Bronchus fibroblast of lung (primary cell): ENCODE measurements at places on chromosomes 6 and 20. TPM values are rescaled to one million over a fixed set of nuclear protein-coding genes. Genes with fewer than 3 reads are reported as not detected.

The NRM gene
- total RNA-seq, result 21.0 and 24.1 TPM in 2 replicates

The SEL1L2 gene
- not detected in 2 replicates for total RNA-seq

The DST gene
- 63.4 and 63.9 TPM in 2 replicates for total RNA-seq

The SAPCD1 gene
- 3.2 and 5.8 TPM in 2 replicates for total RNA-seq

The CD24 gene
- 0.17 and 0.59 TPM in 2 replicates for total RNA-seq

The C6orf58 gene
- total RNA-seq, result not detected in 2 replicates

The KIAA1755 gene
- 0.89 and 1.5 TPM in 2 replicates for total RNA-seq

The PRR18 gene
- total RNA-seq, result not detected in 2 replicates

The TGM3 gene
- not detected in 2 replicates for total RNA-seq

The MUC22 gene
- total RNA-seq, result not detected in 2 replicates

The SLC17A5 gene
- 16.6 and 18.7 TPM in 2 replicates for total RNA-seq

The C20orf204 gene
- 0.15 TPM in 1 of 2 replicates, not detected in the other for total RNA-seq

The LGSN gene
- not detected in 2 replicates for total RNA-seq

The TP53TG5 gene
- not detected in 2 replicates for total RNA-seq

The CENPB gene
- 87.7 and 89.1 TPM in 2 replicates for total RNA-seq

The CRISP3 gene
- not detected in 2 replicates for total RNA-seq

The MROH8 gene
- 0.67 and 0.89 TPM in 2 replicates for total RNA-seq

The IP6K3 gene
- total RNA-seq, result 6.2 and 7.9 TPM in 2 replicates

The TPX2 gene
- 122 and 127 TPM in 2 replicates for total RNA-seq

The PHACTR1 gene
- 0.34 and 2.5 TPM in 2 replicates for total RNA-seq

The CST5 gene
- not detected in 2 replicates for total RNA-seq

The ADGRF1 gene
- total RNA-seq, result not detected in 2 replicates

The PERP gene
- total RNA-seq, result 33.6 and 38.5 TPM in 2 replicates

The ADGRG6 gene
- 6.8 and 7.9 TPM in 2 replicates for total RNA-seq

The ARMC2 gene
- total RNA-seq, result 1.3 and 2.1 TPM in 2 replicates

The HDGFL1 gene
- not detected in 2 replicates for total RNA-seq

The ANKRD66 gene
- total RNA-seq, result not detected in 2 replicates

The FAM83B gene
- total RNA-seq, result 0.15 and 0.17 TPM in 2 replicates

The PTPRA gene
- total RNA-seq, result 31.1 and 31.3 TPM in 2 replicates

The GGTLC1 gene
- not detected in 2 replicates for total RNA-seq

The RNF39 gene
- total RNA-seq, result not detected in 2 replicates

The WFDC2 gene
- not detected in 2 replicates for total RNA-seq

The KCNQ5 gene
- total RNA-seq, result 0.30 and 0.50 TPM in 2 replicates

The RAET1L gene
- not detected in 2 replicates for total RNA-seq

The APCDD1L gene
- 2.7 and 4.2 TPM in 2 replicates for total RNA-seq

The PRICKLE4 gene
- not detected in 2 replicates for total RNA-seq

The HSPA1L gene
- total RNA-seq, result 0.30 and 0.50 TPM in 2 replicates

The CSNK2A1 gene
- total RNA-seq, result 87.0 and 95.2 TPM in 2 replicates

The ID4 gene
- 0.89 and 1.0 TPM in 2 replicates for total RNA-seq

The KHDC1L gene
- not detected in 2 replicates for total RNA-seq

The SNAI1 gene
- total RNA-seq, result 1.6 and 2.5 TPM in 2 replicates

The ZNF165 gene
- total RNA-seq, result 0.34 and 0.45 TPM in 2 replicates

The ATG5 gene
- 20.2 and 22.7 TPM in 2 replicates for total RNA-seq

The GSTA2 gene
- total RNA-seq, result not detected in 2 replicates

The CLPSL2 gene
- not detected in 2 replicates for total RNA-seq

The TMEM217 gene
- 0.30 TPM in 1 of 2 replicates, not detected in the other for total RNA-seq

The LY6G6D gene
- not detected in 2 replicates for total RNA-seq
